ENCODE measurements at places on chromosomes 6 and 20. TPM values are rescaled to one million over a fixed set of nuclear protein-coding genes. Genes with fewer than 3 reads are reported as not detected.

DNA sequence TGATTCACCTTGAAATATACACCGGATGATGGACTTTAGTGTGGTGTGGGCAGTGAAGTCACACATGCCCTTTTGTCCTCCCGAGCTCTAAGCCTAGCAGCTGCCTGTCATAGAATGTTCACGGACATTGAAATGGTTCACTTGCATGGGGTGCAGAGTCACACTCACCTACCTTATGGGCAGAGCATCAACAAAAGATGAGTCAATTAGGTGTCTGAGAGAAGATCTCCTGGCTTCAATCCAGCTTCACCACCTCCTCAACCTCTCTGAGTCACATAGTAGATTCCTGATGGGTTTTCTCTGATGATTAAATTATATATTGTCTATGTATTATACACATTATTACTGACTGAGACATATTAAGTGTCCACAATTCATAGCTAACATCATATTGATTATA lies 48.1 kb upstream of the HLA-E start:
- H3K27ac ChIP-seq = no peak overlapping the region
- H3K4me1 ChIP-seq = no peaks in the 10 kb centered on the region
- H3K4me3 ChIP-seq = no peak overlapping the region
- DNase-seq = no peak
- no peaks in the 10 kb centered on the region for H3K27me3 ChIP-seq

TPMT gene
- total RNA-seq = 5.0 TPM

ZC2HC1B gene
- not detected for total RNA-seq

- H3K4me3 ChIP-seq = no peak overlapping the region
- peaks cover 40% of the 10 kb centered on the region for H3K4me1 ChIP-seq
- no peaks in the 10 kb centered on the region for H3K27me3 ChIP-seq
- peak; percentile 45 for DNase-seq
- H3K27ac ChIP-seq = peak overlapping the region; percentile 68
Measured at GRCh38 chr20:57399587-57400155, 8.5 kb downstream of the RBM38 start.

BMP5 gene
- total RNA-seq = not detected
